AG08395 (cell line): ENCODE measurements at places on chromosomes 6 and 20.

DNA sequence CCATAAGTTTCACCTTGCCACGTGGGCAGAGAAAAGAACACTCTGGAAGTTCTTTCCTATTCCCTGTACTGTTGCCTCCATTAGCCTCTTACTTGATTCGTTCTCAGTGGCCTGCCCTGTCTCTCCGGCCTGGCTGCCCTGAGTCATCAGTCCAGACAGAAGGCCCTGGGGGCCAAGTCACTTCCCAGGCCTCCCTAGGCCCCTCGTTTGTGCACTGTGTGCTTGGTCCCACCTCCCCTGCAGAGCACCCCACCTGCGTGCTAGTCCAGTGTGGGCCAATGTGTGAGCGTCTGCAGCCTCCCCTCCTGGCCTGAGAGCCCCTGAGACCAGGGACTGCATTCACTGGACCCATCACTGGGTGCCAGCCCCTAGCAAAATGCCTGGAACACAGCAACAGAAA lies 191.2 kb upstream of the RREB1 start:
- DNase-seq = no peak

DNA sequence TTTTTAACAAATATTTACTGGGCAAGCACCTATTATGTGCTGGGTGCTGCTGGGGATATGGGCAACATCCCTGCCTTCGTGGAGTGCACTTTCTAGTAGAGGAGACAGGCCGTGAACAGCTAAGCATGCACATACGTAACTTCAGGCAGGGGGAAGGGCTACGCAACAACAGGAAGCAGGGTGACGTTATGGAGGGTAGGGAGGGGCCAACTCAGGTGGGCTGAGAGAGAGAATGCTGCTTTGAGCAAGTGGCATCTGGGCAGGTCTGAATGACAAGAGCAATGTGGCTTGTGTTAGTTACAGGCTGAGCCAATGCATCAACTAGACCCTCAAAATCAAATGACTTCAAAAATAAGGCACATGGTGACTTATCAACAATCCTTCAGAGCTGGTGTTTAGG lies 112.1 kb downstream of the CDC5L start:
- no peak for DNase-seq

- DNase-seq = no peak
These were observed 670.7 kb upstream of the CITED2 start for GRCh38 chr6:140045116-140045515.

GRCh38 chr6:89716532-89716931 lies 78.0 kb upstream of the LYRM2 start:
- no peak for DNase-seq

DNA sequence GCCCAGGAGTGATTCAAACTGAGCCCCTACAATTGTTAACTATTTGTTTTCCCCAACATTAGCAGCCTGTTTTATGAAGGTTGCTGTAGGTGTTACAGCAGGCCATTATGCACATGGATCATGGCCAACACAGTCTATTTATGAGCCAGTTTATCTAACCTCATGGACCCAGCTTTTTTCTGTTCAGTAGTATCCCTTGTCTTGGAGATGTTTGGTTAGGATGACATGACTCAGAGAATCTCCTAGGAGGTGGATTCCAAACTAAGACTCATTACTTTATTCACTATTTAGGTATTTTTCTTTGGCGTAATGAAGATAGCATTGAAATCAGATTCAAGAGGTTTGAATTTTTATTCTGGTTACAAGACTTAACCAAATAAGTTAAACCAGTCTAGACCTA lies 62.8 kb upstream of the TFB1M start:
- peak; percentile 82 for DNase-seq

DNA sequence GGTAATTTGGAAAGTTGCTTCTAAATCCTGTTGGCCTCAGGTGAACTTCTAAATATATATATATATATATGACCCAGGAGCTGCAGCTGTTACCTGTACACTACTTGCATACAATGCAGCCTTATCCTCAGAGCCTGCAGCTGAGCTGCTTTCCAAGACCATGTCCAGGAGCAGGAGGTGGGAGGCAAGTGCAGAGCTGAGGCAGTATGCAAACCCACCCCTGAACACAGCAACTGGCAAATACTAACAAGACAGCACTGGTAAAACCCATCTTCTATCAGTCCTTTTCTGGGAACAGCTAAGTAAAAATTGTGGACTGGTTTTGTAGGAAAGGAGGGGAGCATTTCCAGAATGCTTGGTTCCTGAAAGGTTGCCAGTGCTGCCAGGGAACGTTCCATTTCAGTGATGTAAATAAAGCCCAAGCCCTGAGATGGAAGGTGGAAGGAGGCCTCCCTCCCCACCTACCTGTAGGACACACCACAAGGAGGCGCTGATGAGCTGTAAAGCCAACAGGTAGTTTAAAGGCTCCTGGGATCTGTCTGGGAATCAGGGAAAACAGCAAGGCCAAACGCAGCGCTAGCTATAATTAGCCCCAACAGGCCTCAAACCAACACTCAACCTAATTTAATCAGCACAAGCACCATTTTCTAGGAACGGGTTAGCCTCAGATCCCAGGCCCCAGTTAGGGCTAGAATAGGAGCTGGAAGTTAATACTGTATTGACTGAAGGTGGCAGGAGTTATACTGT lies 93.8 kb upstream of the MAP7 start:
- peak; percentile 74 for DNase-seq

- no peak for DNase-seq
These were observed 15.1 kb downstream of the MYBL2 start for GRCh38 chr20:43681991-43682410.

- no peak for DNase-seq
These were observed 44.3 kb upstream of the PLCB4 start for GRCh38 chr20:9024606-9025005.

- DNase-seq = no peak
These were observed 568.5 kb upstream of the ID4 start for GRCh38 chr6:19268718-19269117.

- no peak for DNase-seq
These were observed 468.0 kb downstream of the EPM2A start for GRCh38 chr6:145267076-145267867.
